Ascending aorta (tissue), 2 donors: ENCODE measurements at places on chromosomes 16 and 17.

DNA sequence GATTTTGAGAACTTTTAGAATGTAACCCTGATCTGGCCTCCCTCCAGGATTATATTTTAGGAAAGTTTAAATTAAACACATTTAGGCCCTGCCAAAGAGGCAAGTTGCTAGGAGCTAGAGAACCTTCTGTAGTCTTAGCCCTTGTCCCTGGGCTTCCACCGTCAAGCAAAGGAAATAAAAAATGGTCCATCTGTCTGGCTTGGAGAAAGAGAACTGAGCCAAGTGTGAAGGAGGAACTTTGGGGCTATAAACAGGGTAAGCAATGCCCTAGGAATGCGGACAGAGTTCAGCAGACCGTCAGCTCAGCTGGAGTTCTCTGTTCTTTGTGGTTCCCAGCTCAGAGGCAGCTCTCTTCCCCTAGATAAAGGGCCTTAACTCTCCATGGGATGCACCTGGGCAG is 29.6 kb downstream of the RCVRN start:
- DNase-seq, result no peak

GRCh38 chr17:47802341-47803022 is 19.1 kb downstream of the OSBPL7 start:
- no peak for DNase-seq

- no peak for DNase-seq
Measured at GRCh38 chr17:2444382-2444781, 43.5 kb upstream of the MNT start.

DNA sequence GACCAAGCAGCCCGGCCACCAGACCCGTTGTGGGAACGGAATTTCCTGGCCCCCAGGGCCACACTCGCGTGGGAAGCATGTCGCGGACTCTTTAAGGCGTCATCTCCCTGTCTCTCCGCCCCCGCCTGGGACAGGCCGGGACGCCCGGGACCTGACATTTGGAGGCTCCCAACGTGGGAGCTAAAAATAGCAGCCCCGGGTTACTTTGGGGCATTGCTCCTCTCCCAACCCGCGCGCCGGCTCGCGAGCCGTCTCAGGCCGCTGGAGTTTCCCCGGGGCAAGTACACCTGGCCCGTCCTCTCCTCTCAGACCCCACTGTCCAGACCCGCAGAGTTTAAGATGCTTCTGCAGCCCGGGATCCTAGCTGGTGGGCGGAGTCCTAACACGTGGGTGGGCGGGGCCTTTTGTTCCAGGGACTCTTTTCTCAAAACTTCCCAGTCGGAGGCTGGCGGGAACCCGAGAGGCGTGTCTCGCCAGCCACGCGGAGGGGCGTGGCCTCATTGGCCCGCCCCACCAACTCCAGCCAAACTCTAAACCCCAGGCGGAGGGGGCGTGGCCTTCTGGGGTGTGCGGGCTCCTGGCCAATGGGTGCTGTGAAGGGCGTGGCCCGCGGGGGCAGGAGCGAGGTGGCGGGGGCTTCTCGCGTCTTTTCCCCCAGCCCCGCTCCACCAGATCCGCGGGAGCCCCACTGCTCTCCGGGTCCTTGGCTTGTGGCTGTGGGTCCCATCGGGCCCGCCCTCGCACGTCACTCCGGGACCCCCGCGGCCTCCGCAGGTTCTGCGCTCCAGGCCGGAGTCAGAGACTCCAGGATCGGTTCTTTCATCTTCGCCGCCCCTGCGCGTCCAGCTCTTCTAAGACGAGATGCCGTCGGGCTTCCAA is at the start of gene SLC2A4:
SLC2A4 (plus strand) TSS at position 645 of the 879 bp plus-strand sequence; CDS start at position 862, 217 bp downstream.
- DNase-seq, result peak; percentile 94

GRCh38 chr17:64278614-64279013 is 15.6 kb upstream of the TEX2 start:
- no peak for DNase-seq

DNA sequence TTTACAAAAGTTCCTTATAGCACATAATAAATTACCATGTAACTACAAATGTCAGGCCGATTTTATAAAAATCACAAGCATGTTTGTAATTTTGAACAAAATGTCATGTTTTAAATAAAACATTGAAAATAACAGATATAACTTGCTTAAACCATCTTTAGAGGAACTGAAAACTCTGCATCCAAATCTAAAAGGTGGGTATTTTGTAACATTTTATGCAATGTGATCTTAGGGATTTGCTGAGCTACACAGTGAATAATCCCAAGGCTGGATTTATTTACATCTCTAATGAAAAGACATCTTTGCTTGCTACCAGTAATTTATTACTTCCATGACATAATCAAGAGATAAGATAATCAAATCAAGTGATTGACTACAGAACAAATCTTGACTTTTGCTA is 47.5 kb downstream of the N4BP1 start:
- DNase-seq, result no peak

GRCh38 chr17:79732804-79733691 is 2.3 kb downstream of the ENPP7 start:
- no peak for DNase-seq

DNA sequence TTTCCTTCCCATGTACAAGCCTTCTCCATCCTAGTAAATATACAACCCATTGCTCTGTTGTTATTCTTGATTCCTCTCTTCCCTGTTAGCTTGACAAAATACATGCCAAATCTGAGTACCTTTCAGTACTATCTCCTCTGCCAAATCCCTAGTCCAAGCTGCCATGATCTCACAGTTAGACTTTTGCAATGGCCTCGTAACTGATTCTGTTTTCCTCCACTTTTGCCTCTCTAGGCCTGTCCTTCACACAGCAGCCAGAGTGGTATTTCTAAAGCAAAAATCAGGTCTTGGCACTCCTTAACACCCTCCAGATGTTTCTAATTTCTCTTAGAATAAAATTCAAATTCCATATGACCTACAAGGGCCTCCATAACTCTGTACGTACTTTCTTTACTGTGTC is 153.0 kb upstream of the RBL2 start:
- DNase-seq, result no peak

DNA sequence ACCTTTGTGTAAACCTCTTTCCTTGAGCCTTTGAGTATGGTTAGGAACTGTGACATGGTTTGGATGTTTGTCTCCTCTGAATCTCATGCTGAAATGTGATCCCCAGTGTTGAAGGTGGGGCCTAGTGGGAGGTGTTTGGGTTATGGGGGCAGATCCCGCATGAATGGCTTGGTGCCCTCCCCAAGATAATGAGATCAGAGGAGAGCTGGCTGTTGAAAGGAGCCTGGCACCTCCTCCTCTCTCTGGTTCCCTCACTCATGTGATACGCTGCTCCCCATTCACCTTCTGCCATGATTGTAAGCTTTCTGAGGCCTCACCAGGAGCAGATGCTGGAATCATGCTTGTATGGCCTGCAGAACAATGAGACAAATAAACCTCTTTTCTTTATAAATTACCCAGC is 1110.2 kb downstream of the CDH11 start:
- DNase-seq, result no peak

- DNase-seq, result no peak
Measured at GRCh38 chr16:709566-710499, 4.2 kb upstream of the FBXL16 start.

DNA sequence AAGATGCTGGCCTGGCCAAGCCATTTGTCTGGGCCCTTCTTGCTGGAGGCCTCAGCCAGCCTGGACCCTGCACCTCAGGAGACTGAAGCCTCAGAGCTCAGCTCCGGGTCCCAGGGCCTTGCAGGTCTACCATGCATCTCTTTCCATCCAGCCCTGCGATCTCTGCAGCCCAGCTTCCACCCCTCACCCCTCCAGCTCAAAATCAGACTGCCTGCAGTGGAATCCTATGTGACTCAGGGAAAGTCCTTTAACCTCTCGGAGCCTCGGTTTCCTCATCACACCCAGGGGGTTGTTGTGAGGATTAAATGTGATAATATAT is 2.9 kb upstream of the B9D1 start:
- no peak for DNase-seq

- DNase-seq, result no peak
Measured at GRCh38 chr17:57997085-57997809, 9.2 kb upstream of the VEZF1 start.

DNA sequence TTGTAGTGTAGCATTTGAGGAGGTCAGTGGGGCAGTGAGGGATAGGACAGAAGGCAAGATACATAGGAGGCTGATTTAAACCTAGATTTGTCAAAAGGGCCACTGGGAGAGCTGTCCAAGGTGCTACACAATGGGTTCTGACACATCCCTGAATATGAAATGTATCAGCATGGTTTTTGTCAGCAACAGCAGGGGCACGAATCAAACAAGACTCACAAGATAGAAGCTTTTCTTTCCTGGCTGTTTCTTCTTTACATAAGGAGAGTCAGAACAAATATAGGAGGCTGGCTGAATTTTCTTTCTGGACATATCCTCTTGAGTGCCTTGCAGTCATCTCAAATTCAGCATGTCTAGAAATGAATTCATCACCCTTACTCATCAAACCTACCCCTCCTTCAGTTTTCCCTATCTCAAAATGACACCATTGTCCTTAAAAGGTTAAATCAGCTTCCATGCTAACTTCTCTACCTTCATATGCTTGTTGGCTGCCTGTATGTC is 130.5 kb downstream of the NPIPB5 start:
- DNase-seq, result no peak

- DNase-seq, result peak; percentile 33
Measured at GRCh38 chr16:4624827-4625559, 367 bp downstream of the MGRN1 start.

DNA sequence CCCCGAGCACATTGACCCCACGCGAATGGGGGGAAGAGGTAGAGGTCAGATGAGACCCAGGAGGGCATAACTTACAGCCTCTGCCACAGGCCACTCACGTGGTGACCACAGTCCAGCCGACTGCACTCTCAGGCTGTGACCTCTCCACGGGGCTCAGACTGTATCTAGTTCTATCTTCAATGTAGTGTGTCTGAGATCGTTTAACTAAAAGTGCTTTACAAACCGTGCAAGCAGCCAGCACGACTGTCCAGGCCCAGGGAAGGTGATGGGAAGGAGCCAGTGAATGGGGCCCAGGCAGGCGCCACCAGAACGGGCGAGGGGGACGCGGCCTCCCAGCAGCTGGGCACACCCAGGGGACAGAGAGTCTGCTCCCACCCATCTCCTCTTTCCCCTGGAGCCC is 108.6 kb downstream of the ANKRD11 start:
- no peak for DNase-seq

DNA sequence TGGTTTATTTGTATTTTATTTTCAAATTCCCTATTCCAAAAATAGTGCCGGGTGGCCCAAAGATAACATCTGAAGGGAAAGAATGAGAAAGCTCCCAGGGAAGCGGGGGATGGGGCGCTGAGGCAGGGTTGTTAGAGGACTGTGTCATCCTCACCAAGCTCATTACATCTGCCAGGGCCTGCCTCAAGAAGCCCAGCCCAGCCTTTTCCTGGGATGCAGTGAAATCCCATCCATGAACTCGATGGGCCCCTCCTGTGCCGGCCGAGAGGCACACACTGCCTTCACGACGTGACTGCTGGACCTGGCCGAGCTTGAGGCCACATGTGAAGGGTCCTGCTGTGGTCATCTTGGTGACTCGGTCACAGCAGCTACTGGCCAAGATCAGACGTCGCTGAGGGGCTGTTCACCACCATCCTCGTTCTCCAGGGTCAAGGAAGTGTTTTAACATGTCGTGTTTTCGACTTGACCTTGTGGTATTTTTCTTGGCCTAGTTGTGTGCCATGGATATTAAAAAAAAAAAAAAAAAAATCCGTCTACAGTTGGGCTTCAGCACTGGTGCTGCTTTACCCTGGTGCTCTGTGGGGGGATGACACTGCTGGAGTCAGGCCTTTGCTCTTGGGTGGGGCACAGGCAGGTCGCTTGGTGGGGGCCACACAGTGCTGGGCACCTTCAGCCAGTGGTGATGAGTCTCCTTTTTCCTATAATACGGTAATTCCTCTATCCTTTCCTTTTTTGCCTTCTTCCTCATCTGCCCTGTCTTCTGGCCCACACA is 4.9 kb downstream of the TIMM22 start:
- no peak for DNase-seq

- no peak for DNase-seq
Measured at GRCh38 chr16:85498607-85499006, 114.5 kb upstream of the GSE1 start.

GRCh38 chr17:2177235-2177811 is 122.4 kb downstream of the HIC1 start:
- no peak for DNase-seq

- DNase-seq, result no peak
Measured at GRCh38 chr16:85027958-85028684, 526 bp downstream of the KIAA0513 start.

GRCh38 chr16:8848231-8848938 is 20.4 kb downstream of the CARHSP1 start:
- DNase-seq, result no peak

GRCh38 chr16:2023092-2024031 is 3.3 kb upstream of the NHERF2 start:
- peak; percentile 75 for DNase-seq

DNA sequence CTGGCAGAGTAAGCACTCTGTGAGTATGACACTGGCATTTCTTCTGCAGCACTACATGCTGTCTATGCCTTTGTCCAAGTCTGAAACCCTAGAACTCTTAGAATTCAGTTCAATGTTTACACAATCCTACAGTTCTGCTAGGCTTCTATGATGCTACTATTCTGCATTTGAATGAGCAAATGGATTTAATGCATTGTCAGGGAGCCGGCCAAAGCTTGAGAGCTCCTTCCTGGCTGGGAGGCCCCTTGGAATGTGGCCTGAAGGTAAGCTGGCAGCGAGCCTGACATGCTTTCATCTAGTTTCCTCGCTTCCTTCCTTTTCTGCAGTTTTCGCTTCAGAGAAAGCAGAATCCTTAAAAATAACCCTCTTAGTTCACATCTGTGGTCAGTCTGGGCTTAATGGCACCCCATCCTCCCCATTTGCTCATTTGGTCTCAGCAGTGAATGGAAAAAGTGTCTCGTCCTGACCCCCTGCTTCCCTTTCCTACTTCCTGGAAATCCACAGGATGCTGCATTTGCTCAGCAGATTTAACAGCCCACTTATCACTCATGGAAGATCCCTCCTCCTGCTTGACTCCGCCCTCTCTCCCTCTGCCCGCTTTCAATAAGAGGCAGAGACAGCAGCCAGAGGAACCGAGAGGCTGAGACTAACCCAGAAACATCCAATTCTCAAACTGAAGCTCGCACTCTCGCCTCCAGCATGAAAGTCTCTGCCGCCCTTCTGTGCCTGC is at the start of gene CCL2:
CCL2 (plus strand) TSS at position 635 of the 730 bp plus-strand sequence; CDS start at position 700, 65 bp downstream.
- no peak for DNase-seq

DNA sequence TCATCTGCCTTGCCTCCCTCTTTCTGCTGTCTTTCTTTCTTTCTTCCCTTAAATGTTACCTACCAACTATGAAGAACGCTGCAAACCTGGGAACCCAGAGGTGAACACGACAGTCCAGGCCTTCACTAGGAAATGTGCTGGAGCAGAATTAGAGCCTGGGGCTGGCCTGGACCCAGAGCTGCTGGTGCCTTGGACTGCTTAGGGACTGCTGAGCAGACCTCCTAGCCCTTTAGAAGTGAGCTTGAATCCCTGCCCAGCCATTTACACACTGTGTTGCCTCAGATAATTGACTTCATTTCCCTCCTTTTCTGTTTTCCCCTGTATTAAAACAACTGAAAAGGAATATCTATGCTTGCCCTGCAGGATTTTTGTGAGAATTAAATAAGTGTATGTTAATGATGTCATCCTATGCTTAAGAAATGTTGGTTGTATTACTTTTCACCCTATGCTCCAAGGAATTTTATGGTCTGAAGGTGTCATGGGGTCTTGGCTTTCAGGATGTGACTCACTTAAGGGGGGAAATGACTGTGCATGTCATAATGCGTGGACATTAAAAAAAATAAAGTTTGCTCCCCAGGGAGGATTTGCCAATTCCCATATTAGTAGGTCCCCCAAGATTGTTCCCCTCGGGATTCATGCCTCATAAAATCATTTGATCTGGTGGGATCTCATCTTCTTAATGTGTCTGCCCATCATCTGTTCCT is 11.5 kb downstream of the CDH13 start:
- DNase-seq, result no peak
